ENCODE measurements at places on chromosomes 11 and 22. TPM values are rescaled to one million over a fixed set of nuclear protein-coding genes. Genes with fewer than 3 reads are reported as not detected.

FGF4 gene
- not detected for total RNA-seq

DNA sequence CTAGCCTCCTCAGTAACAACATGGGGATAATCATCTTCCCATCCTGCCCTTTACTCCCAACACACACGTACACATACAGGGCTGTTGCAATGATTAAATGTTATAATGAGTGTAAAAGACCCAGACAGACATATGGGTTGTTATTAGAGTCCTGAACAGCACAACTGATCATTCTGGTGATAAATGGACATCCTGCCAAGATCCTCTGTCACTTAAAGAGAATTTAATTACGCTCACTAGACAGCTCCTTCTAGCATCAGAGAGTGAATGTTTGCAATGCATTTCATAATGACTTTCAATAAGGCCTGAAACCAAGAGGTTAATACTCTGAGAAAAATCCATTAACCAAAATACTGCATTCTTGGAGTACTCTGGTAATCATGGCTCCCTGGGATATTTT, 115.8 kb downstream of the KCNC1 start:
- no peak for DNase-seq

DNA sequence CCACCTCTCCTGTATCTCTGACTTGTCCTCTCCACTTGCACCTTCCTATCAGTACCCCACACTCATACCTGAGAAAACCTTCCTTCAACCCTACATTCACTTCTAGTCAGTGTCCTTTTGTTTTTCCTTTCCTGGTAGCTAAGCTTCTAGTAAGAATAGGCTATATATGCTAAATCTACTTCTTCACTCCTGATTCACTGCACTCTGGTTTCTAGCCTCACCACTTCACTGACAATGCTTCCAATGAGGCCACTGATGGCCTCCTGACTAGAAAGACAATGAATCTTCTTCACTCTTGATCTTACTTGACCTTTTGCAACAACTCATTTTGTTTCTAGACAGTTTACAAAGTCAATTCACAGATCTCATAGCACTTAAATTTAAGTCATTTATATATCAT, 52.0 kb downstream of the RELT start:
- DNase-seq, result no peak

RIC3 gene
- total RNA-seq, result 11.9 TPM

- no peak for DNase-seq
These were observed 15.5 kb upstream of the OR52K1 start for GRCh38 chr11:4466871-4467442.

NDUFC2 gene
- total RNA-seq, result 19.9 TPM

OR8G5 gene
- total RNA-seq, result not detected

DNA sequence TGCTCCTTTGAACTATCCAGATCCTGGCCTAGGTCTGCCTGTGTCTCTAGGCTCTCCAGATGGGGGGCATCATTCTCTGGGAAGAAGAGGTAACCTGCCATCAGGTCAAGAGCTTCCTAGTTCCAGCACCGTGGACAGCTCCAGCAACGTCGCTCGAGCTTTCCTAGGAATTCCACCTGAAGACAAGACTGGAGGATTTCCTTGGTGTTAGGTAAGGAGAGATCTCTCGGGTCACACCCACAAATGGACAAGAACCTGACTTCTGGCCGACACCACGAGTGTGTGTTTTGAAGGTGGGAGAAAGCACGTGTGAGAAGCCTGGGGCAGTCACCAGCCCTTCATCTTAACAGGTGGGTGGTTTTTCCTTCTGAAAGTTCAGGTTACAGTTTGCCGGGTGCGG, 1.2 kb downstream of the PRG3 start:
- DNase-seq, result no peak

- DNase-seq, result no peak
These were observed 75.4 kb downstream of the MAML2 start for GRCh38 chr11:96267496-96268032.

DNA sequence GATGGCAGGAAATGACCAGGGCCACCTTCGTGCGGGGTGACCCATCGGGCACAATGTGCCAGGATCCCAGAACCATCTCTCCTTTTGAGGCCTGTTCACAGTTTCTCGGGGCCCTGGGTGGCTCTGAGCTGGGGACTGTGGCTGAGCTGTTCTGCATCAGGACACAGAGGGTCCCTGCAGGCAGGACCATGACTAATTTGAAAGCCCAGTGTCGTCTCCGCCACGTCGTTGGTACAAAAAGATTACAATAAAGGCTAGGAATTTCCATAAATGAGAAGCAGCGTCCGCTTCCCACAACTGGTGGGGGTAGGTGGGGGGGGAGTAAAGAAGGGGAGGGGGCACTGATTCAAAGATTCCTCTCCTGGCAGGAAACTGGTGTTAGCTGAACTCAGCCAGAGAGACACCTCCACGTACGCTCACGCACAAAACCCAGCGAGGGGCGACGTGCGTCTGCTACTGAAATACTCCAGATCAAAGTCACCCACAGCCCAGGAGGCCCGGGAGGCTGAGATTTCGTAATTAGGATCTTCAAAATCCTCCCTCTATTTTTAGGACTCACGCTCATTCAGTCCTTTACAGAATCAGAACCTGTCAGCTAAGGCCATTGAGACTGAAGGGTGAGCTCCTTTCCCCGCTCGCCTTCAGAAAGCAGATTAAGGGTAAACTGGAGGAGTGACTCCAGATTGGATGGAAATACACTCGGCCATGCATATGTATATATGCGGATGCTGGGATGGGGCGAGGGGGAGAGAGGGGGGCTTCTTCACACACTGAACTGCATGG, 11.0 kb downstream of the MN1 start:
- DNase-seq, result no peak

AGBL2 gene
- total RNA-seq, result 36.5 TPM

DNA sequence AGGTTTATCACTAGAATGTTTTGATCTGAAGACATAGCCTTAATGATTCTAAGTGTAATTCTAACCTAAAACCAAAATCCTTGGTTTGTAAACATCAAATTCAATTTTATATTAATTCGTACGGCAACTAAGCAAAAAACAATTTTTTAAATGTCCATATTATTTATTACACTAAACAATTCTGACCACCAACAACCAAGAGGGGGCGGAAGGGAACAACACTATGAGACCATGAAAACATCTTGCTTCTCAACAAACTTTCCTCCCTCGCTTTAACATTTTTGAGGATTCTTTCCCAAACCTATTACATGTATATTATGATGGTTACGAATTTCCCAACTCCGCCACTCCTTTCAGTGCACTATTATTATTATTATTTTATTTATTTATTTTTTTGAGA, 6.5 kb upstream of the UCP2 start:
- no peak for DNase-seq

MYO18B gene
- total RNA-seq, result 1.3 TPM

- no peak for DNase-seq
These were observed 23.1 kb upstream of the CD82 start for GRCh38 chr11:44542372-44542771.

Measured in upper lobe of left lung (tissue), 6 donors.